Dermis blood vessel endothelial cell (primary cell): ENCODE measurements at places on chromosomes 2 and 18. TPM values are rescaled to one million over a fixed set of nuclear protein-coding genes. Genes with fewer than 3 reads are reported as not detected.

RESP18 gene
- not detected in 2 replicates for total RNA-seq

ETAA1 gene
- 19.1 and 22.7 TPM in 2 replicates for total RNA-seq

MYOM1 gene
- 2.2 and 2.7 TPM in 2 replicates for total RNA-seq

DNA sequence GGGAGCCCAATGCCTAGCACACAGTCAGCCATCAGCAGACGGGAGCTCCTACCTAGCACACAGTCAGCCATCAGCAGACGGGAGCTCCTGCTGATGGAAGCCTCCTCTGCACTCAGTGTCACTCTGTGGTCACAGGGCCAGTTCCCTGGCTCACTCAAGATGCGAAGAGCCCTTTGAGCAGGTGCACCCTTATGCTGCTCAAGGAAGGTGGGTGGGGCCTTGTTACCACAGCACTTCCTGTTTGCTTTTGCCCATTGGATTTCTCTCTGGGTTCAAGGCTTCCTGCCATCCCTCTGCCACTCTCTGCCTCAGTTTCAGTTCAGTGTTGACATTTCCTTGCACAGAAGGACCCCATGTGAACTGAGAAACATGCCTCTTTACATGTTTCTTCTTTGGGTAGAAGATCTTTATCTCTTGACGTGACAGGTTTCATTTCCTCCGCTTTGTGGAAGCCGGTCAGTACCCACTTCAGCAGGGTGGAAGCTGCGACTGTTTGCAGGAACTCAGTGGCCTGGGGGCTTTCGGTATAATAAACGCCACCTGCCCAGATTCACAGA is 11.6 kb downstream of the TRIB2 start:
- no peak for DNase-seq
